ENCODE measurements at places on chromosomes 5 and 9.
A peak's percentile ranks its signal among the peaks of the same experiment; 100 is the strongest.

DNA sequence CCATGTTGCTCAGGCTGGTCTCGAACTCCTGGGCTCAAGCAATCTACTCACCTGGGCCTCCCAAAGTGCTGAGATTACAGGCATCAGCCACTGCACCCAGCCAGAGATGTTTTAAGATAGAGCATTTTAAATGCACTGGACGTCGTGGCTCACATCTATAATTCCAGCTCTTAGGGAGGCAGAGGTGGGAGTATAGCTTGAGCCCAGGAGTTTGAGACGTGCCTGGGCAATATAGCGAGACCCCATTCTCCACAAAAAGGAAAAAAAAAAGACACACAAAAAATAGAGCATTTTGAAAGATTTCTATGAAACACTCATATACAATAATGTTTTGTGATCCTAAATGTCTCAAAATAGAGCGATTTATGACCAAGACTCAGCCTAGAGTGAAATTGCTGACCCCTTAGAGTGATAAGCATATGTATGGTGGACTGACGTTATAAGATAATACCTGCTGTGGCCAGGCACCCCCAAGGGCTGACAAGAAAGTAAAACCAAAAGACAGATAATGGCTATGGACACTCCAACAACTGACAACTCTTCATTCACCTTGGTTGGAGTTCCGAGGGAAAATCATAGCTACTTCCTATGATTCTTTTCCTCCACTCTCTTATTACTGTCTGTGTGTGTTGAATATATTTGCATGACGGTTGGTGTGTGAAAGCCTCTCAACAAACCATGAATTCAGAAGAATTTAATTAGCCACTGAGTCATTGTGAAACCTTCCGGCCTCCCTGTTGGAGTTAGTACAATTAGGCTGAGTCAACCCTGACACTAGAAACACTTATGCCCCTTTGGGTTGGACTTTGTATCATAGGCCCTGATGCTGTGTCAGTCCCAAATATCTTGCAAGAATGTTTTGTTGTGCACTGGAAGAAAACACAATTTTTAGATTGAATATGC lies 526.5 kb upstream of the NUDT12 start:
- DNase-seq = peak; percentile 82

GRCh38 chr5:64822320-64822719 lies 53.6 kb downstream of the CWC27 start:
- no peak for DNase-seq

- DNase-seq = no peak
Measured at GRCh38 chr9:33129251-33129885, 37.8 kb downstream of the B4GALT1 start.

GRCh38 chr5:29016067-29016466 lies 1977.7 kb upstream of the CDH9 start:
- peak; percentile 24 for DNase-seq

DNA sequence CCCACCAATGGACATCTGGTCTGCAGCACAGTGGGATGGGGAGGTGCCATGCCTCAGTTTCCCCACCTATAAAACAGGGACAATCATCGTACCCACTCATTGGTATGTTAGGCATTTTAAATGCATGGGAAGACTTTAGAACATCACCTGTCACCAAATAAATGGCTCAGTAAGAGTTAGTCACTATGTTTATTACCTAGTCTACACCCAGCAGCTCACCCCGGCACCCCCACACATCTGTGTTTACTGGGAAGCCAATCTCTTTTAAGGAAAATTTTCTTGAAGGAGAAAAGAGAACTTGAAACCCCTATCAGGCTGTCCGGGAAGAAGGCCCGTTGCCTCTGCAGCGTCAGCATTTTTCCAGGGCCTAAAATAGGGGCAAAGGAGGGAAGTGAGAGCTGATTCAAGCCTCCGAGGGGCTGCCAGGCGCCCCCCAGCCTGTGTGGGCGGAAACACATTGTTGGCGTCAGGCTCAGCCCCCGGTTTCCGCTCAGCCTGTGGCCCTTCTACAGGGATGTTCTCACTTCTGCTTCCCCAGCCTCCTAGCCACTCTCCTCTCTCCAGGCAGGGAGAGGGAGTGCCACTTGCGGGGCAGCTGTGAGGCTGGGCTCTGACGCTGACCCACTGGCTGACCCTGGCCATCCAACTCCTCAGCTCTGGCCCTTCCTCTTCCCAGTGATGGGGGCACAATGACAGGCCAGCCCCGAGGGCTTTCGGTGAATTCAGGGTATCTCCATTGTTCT lies 4.6 kb downstream of the CSF1R start:
- no peak for DNase-seq

- no peak for DNase-seq
Measured at GRCh38 chr5:79985288-79985687, 5.8 kb downstream of the MTX3 start.

DNA sequence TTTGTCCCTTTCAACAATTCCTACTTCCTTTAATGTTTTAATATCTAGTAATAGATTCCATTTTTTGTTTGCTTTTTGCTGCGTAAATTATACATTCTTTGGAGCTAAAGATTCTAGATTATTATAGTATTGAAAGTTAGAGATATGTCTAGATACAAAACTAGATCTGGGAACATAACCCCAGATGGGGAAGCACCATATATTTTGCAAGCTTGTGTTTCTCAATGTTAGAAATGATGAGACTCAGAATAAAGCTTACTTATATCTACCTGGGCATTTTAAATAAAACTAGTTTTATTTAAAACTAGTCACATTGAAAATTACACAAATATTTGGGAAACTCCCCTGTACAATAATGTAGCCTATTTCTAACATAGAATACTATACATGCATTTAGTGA lies 32.2 kb downstream of the TRIO start:
- no peak for DNase-seq

GRCh38 chr9:87722393-87723088 lies 3.4 kb upstream of the CTSL start:
- DNase-seq = no peak

DNA sequence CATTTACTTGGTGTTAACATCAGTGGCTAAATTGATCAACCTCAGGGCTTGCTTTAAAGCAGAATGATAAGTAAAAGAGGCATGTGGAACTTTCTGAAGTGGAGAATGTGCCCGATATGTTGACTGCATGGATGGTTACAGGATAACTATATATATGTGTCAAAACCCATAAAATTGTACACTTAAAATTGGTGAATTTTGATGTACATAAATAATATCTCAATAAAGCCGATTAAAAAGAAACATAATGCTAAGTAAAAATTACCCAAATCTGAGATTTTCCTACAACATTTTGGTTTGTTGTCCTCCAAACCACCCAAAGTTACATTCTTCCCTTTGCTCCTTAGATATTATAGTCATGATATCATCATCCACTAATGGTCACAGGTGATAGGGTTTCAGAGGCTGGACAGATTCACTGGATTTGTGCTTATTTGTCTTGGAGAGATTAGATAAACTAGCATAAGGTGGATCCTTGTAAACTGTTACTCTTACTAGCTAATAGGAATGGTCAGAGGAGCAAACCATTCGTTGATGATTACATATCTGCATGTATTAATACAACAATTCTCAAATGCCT lies 119.7 kb upstream of the RPS23 start:
- DNase-seq = no peak

DNA sequence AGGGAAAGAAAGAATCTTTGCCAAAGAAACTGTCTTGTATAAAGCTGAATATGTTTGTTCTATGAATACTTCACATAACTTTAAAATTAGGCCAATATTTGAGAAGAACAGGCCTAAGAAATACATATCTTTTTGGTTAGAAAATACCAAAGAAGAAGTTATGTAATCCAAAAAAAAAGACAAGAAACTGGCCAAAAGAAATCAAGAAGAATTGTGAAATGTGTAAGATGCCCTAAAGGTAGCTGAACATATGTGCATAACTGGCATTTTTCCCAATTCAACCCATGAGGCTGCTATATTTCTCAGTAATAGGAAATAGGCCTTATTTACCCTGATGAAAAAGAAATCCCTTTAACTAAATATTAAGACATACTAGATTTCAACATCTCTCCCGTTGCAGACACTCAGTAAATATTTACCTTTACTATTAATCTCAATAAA lies 290.0 kb downstream of the CETN3 start:
- no peak for DNase-seq

- no peak for DNase-seq
Measured at GRCh38 chr9:77021922-77022782, 2.7 kb downstream of the FOXB2 start.

GRCh38 chr9:27198190-27198589 lies 89.2 kb downstream of the TEK start:
- DNase-seq = peak; percentile 17

DNA sequence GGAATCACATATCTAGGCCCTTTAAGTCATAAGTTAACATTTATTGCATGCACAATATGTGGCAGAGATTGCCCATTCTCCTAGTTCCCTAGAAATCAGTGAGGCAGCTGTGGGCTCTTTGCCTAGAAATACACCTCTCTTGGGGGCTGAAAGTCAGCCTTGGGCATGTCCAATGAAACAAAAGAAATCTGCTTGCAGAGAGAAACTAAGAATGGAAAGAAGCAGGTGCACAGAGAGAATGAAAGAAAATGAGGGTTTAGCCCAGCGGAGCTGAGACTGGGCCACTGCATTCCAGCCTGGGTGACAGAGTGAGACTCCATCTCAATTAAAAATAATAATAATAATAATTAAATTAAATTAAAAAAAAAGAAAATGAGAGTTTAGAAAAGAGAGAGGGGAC lies 57.3 kb upstream of the DAB2 start:
- no peak for DNase-seq

GRCh38 chr9:98781588-98782383 lies 14.6 kb downstream of the ANKS6 start:
- no peak for DNase-seq

DNA sequence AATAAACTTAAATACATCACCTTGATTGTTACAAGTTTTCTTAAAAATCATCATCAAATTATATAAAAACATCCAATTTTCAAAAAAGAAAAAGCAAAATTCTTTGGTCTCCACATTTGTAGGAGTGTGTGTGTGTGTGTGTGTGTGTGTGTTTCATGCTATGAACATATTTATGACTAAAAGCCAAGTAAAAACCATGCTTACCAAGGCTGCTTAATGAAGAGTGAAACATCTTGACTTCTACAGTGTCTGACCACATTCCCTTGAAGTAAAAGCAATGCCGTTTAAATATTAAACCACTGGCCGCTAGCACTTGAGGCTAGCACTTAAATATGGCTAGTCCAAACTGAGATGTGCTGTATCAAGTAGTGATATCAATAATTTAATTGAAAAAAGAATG lies 549.1 kb upstream of the CCNG1 start:
- no peak for DNase-seq

DNA sequence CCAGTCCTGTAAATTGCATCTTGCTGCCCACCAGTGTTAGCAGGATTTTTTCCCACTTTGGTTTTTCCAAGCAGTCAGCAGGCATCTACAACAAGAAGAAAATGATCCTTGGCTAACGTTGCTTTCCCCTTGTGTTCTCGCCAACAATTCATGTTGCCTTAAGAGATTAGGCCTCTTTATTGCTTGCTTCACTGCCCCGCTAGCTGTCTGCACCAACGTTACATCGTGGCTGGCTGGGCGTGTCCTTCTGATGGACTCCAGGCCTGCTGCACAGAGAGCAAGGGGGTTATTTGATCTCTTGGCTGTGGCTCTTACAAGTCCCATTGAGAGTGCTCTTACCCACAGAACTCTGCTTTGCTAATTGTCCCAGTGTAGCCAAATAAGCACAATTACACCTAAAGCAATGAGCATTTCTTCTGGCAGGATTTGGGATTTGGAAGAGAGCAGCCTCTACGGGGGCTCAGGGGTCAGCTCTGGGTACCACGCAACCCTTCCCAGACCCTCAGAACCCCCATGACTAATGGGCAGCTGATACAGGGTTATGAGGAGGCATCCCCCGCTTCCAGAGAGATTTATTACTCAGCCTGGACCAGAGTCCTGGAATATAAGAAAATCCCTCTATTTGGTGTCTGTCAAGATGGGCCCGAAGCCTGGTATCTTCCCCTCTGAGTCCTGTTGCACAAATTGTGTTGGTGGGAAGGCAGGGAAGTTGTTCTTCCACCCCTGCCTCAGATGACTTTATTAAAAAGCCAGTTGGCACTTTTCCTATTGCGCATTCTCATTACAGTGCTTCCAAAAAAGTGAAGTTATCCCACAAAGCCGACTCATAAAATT lies 17.6 kb downstream of the DCANP1 start:
- no peak for DNase-seq

DNA sequence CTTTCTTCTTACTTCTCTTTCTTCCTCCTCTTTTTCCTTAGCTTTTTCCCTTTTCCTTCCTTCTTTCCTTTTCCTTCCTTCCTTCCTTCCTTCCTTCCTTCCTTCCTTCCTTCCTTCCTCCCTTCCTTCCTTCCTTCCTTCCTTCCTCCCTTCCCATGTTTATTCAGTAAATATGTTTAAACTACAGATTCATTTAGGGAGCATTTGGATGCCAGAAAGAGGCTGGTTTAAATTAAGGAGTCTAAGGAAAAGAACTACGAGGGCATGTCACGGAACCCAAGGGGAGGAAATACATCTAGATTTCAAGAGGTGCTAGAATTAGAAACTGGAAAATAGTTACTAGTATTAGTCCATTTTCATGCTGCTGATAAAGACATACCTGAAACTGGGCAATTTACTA lies 320.0 kb upstream of the ARRDC3 start:
- DNase-seq = no peak

- no peak for DNase-seq
Measured at GRCh38 chr5:191036-191948, at the start of gene LRRC14B. LRRC14B (plus strand) TSS chr5:191495; CDS start chr5:191539, 44 bp downstream.

DNA sequence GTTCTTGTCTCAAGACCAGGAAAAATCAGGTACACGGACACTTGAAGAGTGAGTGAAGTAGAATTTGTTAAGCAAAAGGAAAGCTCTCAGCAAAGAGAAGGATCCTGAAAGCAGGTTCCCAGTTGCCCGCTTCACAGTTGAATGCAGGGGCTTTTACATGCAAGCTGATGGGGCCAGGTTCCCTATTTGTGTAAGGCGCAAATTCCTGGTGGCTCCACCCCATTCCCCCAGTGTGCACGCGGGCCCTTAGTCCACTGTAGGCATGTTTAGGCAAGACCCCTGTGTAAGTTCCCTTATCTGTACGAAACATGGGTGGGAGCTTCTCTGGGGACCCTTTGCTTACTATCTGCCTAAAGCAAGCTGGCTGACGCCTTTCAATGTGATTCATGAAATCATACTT lies 2.7 kb upstream of the AGTPBP1 start:
- DNase-seq = no peak

- DNase-seq = no peak
Measured at GRCh38 chr5:4018007-4018406, 422.4 kb downstream of the IRX1 start.

DNA sequence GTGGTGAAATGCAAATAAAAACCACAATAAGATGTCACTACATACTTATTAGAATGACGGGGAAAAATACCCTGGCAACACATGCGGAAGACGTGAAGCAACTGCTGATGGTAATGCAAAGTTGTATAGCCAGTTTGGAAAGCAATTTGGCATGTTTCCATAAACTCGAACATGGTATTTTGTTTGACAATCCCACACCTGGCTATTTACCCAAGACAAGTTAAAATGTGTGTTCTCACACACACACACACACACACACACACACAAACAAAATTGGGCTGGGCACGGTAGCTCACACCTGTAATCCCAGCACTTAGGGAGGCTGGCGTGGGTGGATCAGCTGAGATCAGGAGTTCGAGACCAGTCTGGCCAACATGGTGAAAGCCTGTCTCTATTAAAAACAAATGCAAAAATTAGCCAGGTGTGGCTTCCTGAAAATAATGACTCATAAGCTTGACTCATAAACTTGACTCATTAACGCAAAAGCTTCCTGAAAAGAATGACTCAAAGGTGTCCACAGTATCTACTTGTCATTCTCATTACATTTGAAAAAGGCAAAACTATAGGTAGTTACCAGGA lies 456.5 kb downstream of the CDH18 start:
- peak; percentile 87 for DNase-seq

GRCh38 chr9:107976767-107977166 lies 487.2 kb upstream of the KLF4 start:
- DNase-seq = no peak

- DNase-seq = no peak
Measured at GRCh38 chr5:172491481-172491880, 37.2 kb upstream of the SH3PXD2B start.

Measured in HT1080 (cell line).